ENCODE measurements at places on chromosomes 7 and 10.

- DNase-seq, result peak; percentile 23
These were observed at the start of gene STX1A for GRCh38 chr7:73718905-73719805. STX1A (minus strand) TSS chr7:73719669; CDS start chr7:73719631, 38 bp downstream.

DNA sequence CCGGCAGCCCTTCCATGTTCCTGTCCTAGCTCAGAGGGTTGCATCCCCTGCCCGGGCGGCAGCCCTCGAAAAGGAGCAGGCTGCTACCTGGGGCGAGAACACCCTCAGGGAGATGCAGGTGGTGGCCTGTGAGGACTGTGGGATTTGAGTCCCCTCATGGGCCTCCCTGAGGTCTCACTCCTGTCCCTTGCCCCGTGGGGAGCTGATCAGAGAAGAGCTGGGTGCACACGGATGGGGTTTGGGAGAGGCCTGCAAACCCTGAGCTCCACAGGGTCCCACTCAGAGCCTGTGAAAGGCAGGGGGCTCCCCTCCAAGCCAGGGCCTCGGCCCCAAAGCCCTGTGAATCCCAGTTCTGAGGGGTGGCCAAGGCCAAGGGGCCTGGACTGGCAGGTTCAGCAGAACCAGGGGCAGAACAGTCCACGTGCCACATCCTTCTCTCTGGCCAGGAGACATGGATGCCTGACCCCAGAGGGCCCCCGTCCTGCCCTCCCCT, 424 bp upstream of the CYP2W1 start:
- no peak for DNase-seq

DNA sequence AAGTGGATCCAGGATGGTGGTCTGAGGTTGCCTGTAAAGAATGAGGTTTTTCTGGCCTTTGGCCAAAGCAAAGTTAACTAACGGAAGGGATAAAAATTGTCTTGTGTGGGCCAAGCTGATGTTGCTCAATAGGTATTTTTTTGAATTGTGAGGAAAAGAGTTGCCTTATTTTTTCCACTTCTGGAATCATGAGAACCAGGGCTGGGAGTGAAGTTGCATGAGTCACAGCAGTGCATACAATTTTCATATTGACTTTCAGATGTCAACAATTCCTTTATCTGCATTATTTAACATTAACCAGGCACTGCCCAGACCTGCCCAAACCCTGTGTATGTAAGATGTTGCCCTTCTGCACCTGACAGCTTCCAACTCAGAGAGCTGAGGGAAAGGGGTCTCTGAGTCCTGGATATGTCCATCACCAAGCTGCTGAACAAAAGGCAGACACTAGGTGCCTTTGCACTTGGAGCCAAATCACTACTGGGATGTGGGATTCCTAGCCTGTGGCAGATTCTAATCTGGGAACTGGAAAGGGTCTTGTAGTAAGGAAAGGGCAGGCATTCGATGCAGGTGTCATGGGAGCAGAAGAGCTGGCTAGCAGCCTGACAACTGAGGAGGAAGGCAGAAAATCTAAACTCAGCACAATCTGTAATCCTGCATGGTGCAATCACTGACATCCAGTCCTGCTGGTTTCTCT, 52.3 kb upstream of the SLC35B4 start:
- DNase-seq, result no peak

DNA sequence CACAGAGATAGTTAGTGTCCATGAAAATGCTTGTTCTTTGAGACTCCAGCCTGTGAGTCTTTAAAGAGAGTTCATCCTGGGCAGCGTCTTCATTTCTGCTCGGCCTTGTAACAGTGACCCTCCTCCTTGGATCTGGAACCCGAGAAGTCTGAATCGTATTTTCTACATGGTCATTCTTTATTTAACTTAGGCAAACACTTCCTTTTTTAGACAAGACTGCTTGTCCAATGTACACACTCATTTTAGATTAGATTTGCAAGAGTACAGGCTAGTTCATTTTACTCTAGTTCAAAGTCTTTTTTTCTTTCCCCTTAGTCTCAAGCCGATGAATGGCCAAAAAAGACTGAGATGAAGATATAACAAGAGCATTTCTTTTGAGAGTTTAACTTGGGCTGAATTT, 133.5 kb downstream of the CHN2 start:
- DNase-seq, result no peak

- no peak for DNase-seq
These were observed 19.6 kb upstream of the PIP4K2A start for GRCh38 chr10:22733992-22734391.

DNA sequence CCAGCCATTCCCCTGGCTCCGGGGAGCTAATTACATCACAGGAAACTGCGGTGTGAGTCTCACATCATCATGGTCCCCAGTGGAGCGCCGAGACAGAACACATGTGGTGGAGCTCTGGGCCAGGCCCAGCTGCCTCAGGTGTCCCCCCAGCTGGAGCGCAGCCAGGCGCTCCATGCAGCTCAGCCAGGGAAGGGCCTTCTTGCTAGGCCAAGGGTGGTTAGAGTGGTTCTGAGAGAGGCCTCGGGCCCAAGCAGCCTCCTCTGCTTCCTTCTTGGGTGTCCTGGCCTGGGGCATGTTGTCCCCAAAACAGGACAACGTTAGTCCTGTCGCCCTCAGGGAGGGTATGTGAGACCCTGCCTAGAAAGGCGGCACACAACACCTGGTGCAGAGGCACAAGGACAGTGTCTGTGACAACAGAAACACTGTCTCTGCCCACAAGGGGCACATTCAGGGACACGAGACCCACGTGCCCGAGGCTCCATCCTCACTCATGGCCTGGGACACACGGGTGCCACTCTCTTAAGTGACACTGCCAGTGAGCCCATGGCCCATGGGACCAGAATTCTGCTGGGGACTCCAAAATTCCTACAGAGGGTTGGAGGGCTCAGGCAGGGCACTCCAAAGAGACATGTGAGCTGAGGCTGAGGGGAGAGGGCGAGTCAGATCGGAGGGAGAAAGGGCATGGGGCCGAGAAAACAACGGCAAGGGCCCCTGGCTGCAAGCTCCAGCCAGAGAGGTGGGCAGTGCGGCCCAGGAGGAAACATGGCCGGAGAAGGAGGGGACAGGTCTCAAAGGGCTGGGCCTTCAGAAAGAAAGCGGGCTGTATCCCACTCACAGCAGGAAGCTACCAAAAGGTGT, 37.0 kb upstream of the RET start:
- no peak for DNase-seq

DNA sequence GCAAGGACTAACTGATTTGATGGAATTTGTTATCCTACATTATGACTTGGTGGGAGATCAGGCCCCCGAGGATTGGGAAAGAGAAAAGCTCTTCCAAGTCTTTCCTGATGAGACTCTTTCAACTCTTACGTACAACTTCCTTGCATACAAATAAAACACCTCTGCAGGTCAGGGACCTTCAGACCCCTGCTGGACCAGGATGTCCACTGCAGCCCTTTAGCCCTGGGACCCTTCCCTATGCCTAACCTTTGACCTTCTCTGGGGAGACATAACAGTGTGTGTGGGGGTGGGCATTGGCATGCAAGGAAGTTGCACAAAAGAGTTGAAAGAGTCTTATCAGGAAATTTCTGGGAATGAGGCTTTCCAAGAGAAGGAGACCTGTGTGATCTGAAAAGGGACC, 859.4 kb downstream of the TYW1 start:
- DNase-seq, result no peak

GRCh38 chr7:36062154-36062815, 90.8 kb upstream of the EEPD1 start:
- no peak for DNase-seq

- no peak for DNase-seq
These were observed 13.4 kb downstream of the BRI3 start for GRCh38 chr7:98294798-98295382.

- peak; percentile 43 for DNase-seq
These were observed 122.3 kb upstream of the LYZL2 start for GRCh38 chr10:30751678-30752331.

- DNase-seq, result no peak
These were observed 7.1 kb downstream of the ZMYND11 start for GRCh38 chr10:142371-142770.

GRCh38 chr10:72389014-72389413, 34.3 kb upstream of the DNAJB12 start:
- no peak for DNase-seq

DNA sequence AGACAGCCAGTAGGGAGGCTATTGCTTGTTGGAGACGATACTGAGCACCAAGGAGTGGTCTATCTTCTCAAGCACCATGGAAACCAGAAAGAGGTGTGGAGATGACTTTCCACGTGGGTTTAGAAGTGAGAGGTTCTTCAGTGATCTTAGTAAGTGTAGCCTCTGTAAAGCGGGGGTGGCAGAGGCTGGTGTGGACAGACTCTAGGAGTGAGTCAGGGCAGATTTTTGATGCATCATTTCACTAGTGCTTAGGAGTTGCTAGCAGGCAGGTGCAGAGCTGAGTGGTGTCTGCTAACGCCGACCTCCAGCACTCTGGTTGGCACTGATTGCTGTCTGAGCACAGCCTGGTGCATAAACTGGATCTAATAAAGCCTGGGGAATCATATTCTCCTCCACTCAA, 78.4 kb upstream of the ADO start:
- DNase-seq, result no peak

DNA sequence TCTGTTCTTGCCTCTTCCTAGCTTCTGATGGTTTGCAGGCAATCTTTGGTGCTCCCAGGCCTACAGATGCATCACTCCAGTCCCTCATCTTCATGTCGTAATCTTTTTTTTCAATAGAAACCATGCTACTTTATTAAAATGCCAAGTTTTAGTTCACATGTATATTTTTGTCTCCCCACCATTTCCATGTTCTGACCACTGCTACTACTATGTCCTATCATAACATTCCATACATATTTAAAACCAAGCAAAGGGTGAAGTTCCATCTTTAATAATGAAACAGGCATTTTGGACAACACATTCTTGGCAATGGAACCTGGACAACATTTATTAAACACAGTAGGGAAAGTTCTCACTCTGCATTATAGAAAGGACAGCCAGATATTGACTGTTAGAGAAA, 58.8 kb downstream of the ZNF518A start:
- DNase-seq, result no peak
